ENCODE measurements at places on chromosomes 3 and 15.

- DNase-seq: peak; percentile 76
These were observed 1.4 kb downstream of the ETV5 start for GRCh38 chr3:186107215-186108105.

GRCh38 chr15:39622660-39623516 lies 42.0 kb downstream of the THBS1 start:
- DNase-seq: no peak

DNA sequence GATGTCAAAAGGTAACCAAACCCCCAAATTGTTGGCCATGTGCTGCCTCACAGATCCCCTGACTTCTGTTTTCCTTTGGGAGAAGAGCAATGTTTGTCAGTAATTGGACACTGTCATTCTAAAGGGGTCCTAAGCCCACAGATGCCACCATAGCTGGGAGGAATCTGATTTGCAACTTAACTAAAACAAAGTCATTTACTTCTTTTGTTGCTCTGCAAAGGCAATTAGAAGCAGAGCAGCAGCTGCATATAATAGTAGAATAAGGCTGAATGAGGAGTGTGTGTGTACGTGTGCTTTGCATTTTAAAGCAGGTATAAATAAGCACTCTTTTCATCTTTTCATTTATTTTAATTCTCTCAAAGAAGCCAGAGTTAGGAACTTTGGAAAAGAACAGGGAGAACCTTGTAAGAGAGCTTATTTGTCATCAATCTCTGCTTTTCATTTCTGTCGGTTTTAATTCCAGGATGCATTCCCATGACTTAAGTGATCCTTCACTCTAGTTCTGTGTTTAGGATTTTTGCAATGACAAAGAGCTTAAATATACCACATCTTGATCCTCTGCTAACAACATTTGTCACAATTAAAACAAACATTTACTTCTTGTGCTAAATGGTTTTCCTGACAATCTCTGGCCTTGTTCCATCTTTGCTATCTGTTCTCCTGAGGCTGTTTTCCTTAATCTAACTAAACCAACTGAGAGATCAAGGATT lies 530.2 kb upstream of the CBLB start:
- no peak for DNase-seq

GRCh38 chr3:27115352-27115751 lies 253.8 kb downstream of the NEK10 start:
- DNase-seq: no peak

DNA sequence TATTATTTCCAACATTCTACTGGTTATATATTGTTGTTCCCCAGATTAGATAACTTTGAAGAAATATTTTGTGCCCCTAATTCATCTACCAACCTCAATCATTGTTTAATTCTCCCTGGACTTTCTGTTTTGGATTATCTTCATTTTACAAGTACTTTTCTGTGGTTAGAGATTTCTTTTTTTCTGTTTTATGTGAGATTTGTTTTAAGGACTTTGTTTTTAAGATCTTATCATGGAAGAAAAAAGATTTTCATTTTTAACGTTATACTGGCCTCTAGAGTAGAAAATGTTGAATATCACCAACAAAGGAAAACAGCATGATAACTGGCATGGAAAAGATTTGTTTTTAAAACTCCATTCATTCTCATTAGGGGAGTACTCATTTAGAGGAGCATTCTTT lies 210.9 kb upstream of the KCNMB2 start:
- peak; percentile 32 for DNase-seq
